ENCODE measurements at places on chromosomes 4 and X.

DNA sequence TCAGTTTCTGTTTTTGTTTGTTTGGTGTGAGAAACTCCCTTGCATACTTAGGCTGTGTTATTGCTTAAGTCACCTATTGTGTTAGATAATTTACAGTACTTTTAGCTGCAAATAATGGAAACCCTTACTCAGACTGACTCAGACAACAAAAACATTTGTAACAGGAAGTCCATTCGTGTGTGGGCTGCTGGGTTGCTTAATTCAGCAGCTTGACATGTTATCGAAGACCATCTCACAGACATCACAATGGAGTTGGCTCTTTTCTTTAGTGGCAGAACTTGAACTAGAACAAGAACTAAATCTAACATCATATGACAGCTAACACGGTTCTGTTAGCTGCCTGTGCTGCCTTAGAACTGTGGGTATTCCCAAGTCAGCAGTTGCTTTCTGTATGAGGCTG lies 9.9 kb upstream of the GABRE start:
- DNase-seq: no peak

GRCh38 chr4:56040842-56041241 lies 92.1 kb downstream of the CEP135 start:
- DNase-seq: no peak

GRCh38 chrX:68945603-68946228 lies 116.9 kb downstream of the EFNB1 start:
- no peak for DNase-seq

DNA sequence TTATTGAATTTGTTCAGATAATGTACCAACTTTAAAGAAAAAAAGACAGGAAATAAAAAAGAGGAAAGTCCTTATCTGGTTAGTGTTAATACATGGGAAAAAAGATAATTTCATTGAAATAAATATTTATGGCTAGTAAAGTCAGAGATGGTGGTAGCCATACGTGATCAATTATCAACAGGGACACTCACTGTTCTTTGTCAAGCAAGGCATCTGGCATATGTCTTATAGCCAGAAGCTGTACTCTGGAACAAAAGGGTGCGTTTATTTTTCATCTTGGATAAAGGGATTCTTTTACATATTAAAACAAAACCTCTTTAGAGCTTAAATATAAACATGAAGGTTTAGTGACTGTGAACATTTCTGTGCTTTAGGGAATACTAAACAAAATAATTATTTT lies 26.7 kb downstream of the HDX start:
- no peak for DNase-seq

GRCh38 chr4:80781431-80781830 lies 249.1 kb upstream of the BMP3 start:
- DNase-seq: no peak

DNA sequence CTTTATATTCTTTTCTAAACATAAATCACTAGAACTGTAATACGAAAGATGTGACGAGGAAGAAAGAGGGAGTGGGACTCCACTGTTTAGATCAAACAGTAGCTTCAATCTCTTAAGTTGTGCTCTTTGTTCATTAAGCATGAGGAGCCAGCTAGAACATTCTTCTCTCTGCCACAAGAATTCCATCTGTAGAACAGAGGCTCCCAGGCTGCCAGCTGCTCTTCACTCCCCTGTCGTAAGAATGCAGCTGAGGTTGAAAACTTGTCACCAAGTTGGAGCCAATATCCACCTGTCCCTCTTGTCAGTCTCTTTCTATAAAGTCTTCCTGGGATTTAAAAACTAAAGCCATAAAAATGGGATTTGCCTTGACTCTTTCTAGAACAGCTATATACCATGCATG lies 65.0 kb upstream of the SEC24B start:
- no peak for DNase-seq

All from NCI-H2029 treated with DMSO at 0.1 percent for 48 hours (cell line).